ENCODE measurements at places on chromosomes 1 and 21. TPM values are rescaled to one million over a fixed set of nuclear protein-coding genes. Genes with fewer than 3 reads are reported as not detected.

GRCh38 chr1:41503538-41504113 lies 19.1 kb upstream of the EDN2 start:
- H3K4me1 ChIP-seq, result no peaks in the 10 kb centered on the region
- no peak overlapping the region for H3K27ac ChIP-seq
- no peaks in the 10 kb centered on the region for H3K36me3 ChIP-seq
- DNase-seq, result no peak
- no peaks in the 10 kb centered on the region for H3K27me3 ChIP-seq

DNA sequence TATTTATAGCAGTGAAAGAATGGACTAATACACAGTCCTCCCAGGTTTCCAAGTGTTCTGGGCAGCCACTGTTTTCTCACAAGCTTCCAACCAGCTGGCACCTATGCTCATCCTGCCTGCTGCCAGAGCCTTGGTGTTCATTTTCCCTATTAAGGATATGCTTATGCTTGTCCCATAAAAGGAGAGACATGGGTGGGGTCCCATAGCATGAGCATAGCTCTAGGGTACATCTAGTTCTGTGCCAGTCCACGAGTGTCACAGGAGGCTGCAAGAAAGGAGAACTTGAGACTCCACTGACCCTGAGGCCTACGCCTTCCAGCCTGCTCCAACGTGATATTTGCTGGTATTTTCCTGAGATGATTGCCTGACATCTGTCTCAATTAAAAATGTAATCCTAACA lies 192.4 kb upstream of the PTGFR start:
- H3K36me3 ChIP-seq, result no peaks in the 10 kb centered on the region
- H3K27ac ChIP-seq, result no peak overlapping the region
- no peak for DNase-seq
- H3K27me3 ChIP-seq, result no peaks in the 10 kb centered on the region

MPL gene
- not detected for total RNA-seq

TBX15 gene
- total RNA-seq, result not detected

SELE gene
- total RNA-seq, result not detected

KLHDC8A gene
- not detected for total RNA-seq

GOLT1A gene
- not detected for total RNA-seq
